ENCODE measurements at places on chromosomes 1 and 21. TPM values are rescaled to one million over a fixed set of nuclear protein-coding genes. Genes with fewer than 3 reads are reported as not detected.

Gene SNRNP40
- polyA plus RNA-seq = 45.9 TPM

- no peak for DNase-seq
Observed at GRCh38 chr21:38702196-38702595, 103.5 kb upstream of the ETS2 start.

- no peak for DNase-seq
Observed at GRCh38 chr21:38272215-38272614, 15.4 kb downstream of the KCNJ15 start.

DNA sequence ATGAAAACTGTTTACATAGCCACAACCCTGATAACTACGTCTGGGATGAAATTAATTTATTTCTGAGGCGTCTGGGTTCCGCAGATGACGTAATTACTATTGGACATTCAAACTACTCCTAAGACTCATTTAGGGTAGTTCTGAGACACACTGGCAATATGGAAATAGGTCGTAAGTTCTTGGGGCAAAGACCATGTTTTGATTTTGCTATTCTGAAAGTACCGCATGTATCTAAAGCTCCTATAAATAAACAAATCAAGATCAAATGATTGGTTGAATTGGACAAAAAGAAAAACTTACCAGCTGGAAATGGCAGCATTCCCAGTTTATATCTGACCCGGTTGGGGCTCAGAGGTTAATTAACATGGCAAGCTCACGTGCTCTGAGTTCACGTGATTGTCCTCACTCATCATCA is 74.3 kb downstream of the DHRS3 start:
- DNase-seq = no peak

Gene FCER1G
- 35.9 TPM for polyA plus RNA-seq

GRCh38 chr1:30840904-30841598 is 67.5 kb downstream of the SDC3 start:
- no peak for DNase-seq

Gene SPTA1
- polyA plus RNA-seq = 3.7 TPM

Gene HSD3B1
- polyA plus RNA-seq = not detected

- DNase-seq = no peak
Observed at GRCh38 chr1:60103186-60103585, 29.6 kb upstream of the C1orf87 start.

Gene TFAP2E
- 1.9 TPM for polyA plus RNA-seq

DNA sequence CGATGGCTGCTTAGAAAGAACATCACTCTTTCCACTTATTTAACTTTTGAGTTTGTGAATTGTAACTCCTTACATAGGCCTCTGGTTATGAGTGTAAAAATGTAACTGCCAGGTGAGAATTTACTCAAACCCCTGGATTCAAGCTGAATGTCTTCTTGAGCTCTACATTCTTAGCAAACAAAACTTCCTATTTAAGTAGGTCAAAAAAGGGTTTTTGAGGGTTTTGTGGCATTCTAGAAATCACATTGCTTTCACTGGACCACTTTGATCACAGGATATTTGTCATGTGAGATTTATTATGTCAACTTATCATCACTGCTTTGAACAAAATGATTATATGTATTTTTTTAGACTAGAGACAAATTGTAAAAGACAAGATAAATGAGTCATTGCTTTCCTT is 5.7 kb downstream of the IL23R start:
- DNase-seq = no peak

GRCh38 chr1:9929431-9930385 is 13.5 kb downstream of the LZIC start:
- no peak for DNase-seq

Gene MMEL1
- polyA plus RNA-seq = 14.3 TPM

DNA sequence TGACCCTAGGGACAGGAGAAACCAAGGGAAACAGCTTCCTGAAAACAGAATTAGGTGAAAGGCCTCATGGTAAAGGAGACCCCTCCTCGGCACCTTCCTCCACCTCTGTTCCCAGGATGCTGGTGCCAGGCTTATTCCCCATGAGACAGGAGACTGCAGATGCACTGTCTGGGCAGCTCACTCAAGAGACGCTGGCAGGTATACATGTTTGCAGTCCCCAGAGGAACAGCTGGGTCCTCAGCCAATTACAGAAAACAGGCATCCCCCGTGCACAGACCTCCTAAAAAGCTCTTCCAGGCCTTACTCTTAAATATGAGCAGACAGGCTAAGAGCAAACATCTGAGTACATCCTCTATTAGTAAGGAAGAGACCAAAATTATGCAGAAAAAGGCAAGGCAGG is 6.5 kb downstream of the CCSAP start:
- DNase-seq = no peak

GRCh38 chr1:85448358-85448757 is 16.6 kb downstream of the DDAH1 start:
- no peak for DNase-seq

Data from large intestine (tissue), 12 donors.